Thoracic aorta endothelial cell (primary cell): ENCODE measurements at places on chromosomes 13 and 19. TPM values are rescaled to one million over a fixed set of nuclear protein-coding genes. Genes with fewer than 3 reads are reported as not detected.

CERS4 gene
- total RNA-seq = 2.0 and 2.4 TPM in 2 replicates

GFY gene
- total RNA-seq = not detected in 2 replicates

CD209 gene
- not detected in 2 replicates for total RNA-seq

NEK5 gene
- total RNA-seq = under 0.01 and 0.07 TPM in 2 replicates

MEIS3 gene
- total RNA-seq = not detected in 2 replicates

GSX1 gene
- not detected in 2 replicates for total RNA-seq

ZNF229 gene
- 4.1 and 12.8 TPM in 2 replicates for total RNA-seq

NFIX gene
- 34.7 and 36.3 TPM in 2 replicates for total RNA-seq

CEACAM5 gene
- total RNA-seq = not detected in 2 replicates

RUBCNL gene
- total RNA-seq = not detected in 2 replicates

ZNF547 gene
- 1.2 and 3.1 TPM in 2 replicates for total RNA-seq

GPR4 gene
- 10.0 and 15.7 TPM in 2 replicates for total RNA-seq

C19orf12 gene
- total RNA-seq = 18.0 and 20.2 TPM in 2 replicates

KIRREL2 gene
- not detected in 2 replicates for total RNA-seq

PBX4 gene
- total RNA-seq = not detected in 2 replicates

NOSIP gene
- 69.1 and 78.6 TPM in 2 replicates for total RNA-seq

DIRAS1 gene
- 0.13 and 0.14 TPM in 2 replicates for total RNA-seq

HRC gene
- not detected in 2 replicates for total RNA-seq

RNF225 gene
- 0.14 and 0.27 TPM in 2 replicates for total RNA-seq

LILRB3 gene
- total RNA-seq = not detected in 2 replicates

RXFP2 gene
- not detected in 2 replicates for total RNA-seq

ACP7 gene
- 0.07 and 0.27 TPM in 2 replicates for total RNA-seq

KLC3 gene
- not detected in 2 replicates for total RNA-seq

CEACAM3 gene
- not detected in 2 replicates for total RNA-seq

ZNF793 gene
- 0.53 and 0.72 TPM in 2 replicates for total RNA-seq

MBD3L3 gene
- total RNA-seq = not detected in 2 replicates
